CD4-positive, alpha-beta T cell (primary cell): ENCODE measurements at places on chromosomes 6 and 20. TPM values are rescaled to one million over a fixed set of nuclear protein-coding genes. Genes with fewer than 3 reads are reported as not detected.

The NMBR gene
- not detected for total RNA-seq

The TREML2 gene
- 0.91 TPM for total RNA-seq

DNA sequence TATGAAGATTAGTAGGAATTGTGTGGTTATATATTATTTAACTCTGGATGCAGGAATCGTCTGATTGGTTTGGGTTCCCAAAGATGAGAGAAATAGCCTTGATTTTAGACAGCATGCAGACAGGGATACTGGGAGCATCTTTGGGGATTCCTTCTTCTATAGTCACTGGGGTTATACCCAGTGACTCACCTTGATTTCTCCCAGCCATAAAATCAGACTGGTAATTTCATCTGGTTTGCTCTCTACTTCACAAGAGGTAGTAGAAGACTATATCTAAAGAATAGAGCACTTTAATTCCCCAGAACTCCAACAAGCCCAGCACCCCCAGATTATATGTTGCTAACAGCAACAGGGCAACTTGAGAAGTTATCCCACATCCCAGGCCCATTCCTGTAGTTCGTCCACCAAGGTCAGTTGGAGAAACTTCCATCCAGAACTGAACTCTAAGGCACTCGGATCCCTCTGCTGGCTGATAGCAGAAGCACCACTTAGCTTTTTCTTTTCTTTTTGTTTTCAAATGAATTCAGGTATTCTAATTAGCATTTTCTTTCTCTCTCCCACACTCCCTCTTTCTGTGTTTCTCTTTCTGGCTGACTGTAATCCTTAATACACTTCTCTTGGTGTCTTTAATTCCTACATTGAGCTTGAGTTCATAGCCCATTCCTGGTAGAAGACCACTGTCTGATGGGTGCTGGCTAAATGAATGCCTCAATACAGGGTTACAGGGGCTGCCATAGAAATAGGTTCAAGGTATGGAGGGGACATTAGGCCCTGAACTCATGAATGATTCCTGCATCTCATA is 20.4 kb upstream of the EFHC1 start:
- DNase-seq = no peak

The GSTA3 gene
- not detected for total RNA-seq

DNA sequence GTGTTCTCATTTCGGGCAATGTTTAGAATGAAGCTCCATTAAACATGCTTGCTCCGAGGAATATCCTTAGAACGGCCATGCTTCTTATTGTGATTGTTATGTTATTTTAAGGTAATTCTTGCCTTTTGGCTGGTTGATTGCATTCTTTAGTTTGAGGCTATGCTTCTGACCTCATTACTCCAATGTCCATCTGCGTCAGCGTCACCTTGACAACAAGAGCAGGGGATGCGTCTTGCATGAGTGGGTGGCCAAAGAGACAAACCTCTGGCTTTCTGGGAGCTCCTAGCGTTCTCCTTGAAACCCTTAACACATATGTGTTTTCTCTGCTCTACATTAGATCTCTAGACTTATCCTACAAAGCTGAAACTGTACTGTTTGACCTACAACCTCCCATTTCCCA is 184.3 kb downstream of the THBS2 start:
- no peak for DNase-seq

- DNase-seq = no peak
Observed at GRCh38 chr6:40517654-40518053, 69.5 kb downstream of the LRFN2 start.

DNA sequence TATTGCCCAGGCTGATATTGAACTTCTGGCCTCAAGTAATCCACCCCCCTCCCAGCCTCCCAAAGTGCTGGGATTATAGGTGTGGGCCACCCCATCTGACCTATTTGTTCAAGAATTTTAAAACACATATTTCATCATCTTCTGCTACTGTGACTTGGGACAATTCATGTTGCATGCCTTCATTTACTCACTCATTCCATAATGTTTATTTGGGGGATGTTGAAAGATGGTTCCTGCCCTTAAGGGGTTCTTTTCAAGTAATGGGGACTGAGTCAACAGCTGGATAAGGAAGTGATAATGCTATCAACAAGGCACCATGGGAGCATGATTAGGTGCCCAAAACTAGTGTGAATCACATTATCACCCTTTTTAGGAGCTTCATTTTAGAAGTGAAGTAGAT is 62.0 kb downstream of the CRYBG1 start:
- no peak for DNase-seq

DNA sequence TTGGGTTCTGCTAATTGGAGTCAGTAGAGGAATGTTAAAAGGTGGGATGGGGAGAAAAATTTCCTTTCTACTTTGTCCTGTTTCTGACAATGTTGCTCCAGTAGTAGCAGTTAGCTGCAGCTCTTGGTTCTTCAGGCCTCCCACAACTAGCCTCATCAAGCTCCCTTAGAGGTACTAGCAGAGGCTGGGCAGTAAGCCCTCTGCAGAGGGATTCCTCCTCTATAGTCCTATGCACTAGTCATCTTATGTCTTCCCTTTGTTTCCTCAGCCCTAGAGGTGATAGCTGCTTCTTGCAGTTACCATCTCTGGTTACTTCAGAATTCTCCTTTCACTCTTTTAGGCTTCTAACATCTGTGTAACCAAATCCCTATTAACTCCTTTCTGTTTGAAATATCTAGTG is 99.8 kb downstream of the FILIP1 start:
- no peak for DNase-seq
